ENCODE measurements at places on chromosomes 1 and 21.

- no peak for DNase-seq
Observed at GRCh38 chr1:244868484-244869363, 4.4 kb upstream of the HNRNPU start.

GRCh38 chr1:48644905-48645605 is 131.6 kb downstream of the BEND5 start:
- peak; percentile 85 for DNase-seq

- no peak for DNase-seq
Observed at GRCh38 chr1:115757856-115758255, 10.7 kb downstream of the CASQ2 start.

DNA sequence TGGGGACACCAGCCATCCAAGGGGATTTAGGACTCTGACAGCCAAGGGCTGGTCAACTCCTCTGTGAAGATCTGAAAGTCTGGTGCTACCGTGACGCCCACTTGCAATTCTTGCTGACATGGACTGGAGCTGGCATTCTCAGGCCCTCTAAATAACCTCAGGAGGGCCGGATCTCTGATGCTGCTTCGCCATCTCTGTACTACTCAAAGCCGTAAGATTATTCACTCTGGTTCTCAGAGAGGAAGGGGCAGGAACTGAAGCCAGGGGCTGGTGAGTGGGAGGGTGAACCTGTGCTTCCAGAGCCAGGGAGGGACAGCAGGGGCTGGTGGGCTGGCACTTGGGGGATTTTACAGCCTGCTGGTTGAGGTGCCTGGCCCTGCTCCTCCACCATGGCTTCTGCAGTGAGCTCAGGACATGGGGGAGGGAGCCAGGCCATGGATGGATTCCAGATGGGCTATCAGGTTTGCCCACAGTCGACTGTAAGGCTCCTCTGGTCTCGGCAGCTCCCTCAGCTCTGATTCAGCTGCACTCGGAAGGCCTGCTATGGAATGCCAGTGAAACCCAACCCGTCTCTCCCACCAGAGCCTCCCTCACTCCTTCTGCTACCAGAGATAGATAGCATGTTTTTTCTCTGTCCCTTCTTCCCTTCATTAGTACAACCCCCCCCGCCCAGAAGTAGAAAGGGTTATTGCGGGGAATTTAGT is 84.5 kb downstream of the PLXNA2 start:
- no peak for DNase-seq

DNA sequence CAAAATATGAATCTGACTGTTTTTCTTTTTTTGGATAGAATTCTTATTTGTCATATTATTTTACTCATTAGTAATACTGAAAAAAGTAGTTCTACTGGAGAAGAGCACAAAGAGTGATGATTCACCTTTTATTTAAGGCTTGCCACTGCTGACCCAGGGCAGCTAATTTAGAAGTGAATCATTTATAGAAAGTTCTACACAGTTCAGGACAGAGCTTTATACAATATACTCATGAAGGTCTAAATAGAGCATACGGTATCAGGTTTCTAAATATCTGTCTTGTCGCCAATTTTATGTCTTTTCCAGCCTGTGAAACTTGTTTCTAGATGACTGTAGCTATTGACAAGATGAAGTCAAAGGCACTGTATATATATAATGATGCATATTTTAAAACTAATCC is 25.0 kb downstream of the GIPC2 start:
- DNase-seq = no peak
